ENCODE measurements at places on chromosomes 13 and 19.

DNA sequence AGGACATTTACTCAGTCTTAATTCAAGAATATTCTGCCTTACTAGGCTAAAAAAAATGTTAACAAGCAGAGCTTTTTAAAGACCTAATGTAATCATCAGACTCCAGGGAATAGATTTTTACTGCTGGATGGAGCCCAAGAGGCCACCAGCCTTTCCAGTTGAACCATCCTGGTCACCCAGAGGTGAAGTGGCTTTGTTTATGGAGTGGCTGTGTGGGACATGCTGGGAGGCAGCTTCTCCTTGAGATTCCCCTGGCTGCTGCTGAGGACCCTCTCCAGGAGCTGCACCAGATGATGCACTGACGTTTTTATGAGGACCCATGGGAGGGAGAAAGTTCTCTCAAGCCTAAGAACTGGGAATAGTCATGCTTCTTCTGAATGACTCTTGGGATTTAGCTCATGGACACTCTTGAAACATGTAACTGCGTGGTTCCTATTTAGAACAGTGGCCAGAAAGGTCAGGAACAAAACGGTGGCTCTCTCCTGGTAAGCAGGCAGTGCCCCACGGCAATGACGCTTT is 205.9 kb upstream of the MIR17HG start:
- DNase-seq: no peak

- peak; percentile 35 for DNase-seq
Observed at GRCh38 chr19:33434069-33434885, 60.8 kb downstream of the CEBPG start.

DNA sequence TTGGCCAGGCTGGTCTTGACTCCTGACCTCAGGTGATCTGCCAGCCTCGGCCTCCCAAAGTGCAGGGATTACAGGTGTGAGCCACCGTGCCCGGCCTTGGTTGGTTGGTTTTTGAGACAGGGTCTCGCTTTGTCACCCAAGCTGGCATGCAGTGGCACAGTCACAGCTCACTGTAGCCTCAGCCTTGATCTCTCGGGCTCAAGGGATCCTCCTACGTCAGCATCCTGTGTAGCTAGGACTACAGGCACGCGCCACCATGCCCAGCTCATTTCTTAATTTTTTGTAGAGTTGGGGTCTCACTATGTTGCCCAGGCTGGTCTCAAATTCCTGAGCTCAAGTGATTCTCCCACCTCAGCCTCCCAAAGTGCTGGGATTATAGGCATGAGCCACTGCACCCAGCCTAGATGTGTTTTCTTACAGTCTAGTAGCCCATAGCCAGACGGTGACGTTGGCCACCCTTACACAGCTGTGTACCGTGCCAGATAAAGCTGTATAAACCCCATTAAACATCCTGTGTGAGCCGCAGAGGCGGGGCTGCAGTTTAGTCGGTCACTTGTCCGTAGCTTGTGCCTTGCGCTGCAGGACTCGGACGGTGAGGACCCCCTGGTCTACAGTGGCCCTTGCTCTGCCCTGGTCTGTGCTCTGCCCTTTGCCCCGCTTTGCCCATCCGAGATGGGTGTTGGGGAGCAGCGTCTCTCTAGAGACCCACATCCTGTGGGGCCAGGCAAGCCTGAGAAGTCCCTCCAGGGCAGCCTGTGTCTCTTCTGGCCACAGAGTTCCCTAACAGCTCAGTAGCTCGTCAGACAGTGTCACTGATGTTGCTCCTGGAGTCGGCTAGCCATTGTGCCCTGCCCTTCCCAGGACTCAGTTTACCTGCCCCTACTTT is 9.8 kb downstream of the IRF3 start:
- no peak for DNase-seq

DNA sequence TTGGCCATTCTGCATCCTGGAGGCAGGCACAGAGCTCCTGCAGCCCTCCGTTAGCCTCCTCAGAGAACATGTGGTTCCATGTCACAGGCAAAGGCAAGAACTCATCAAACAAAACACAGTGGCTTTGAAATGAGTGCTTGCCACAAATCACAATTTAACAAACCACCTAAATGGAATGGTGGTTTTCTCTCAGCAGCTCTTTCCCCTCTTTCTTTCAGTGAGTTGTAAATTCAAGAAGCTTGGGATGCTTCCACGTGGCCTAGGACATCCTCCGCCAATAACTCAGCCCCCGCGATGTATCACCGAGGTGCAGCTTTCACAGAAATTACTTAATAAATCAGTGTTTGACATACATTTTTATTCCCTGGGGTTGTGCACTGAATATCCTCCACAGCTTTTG is 65.4 kb upstream of the RFC3 start:
- DNase-seq: no peak

DNA sequence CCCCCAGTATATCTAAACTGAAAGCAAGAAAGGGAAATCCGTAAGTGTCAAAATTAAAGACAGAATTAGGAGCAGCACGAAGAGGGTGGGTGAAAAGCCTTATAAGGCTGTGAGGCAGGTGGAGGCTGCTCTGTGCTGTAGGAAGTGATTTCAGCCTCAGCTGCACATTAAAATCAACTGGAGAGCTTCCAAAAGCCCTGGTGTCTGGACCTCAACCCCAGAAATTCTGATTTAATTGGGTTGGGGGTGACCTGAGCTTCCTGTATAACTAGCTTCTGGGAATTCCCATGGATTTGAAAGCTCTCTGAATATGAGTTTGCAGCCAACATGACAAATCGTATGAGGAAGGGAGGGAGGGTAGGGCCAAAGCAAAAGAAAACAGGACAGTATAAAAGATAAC is 242.4 kb upstream of the TMTC4 start:
- DNase-seq: no peak

DNA sequence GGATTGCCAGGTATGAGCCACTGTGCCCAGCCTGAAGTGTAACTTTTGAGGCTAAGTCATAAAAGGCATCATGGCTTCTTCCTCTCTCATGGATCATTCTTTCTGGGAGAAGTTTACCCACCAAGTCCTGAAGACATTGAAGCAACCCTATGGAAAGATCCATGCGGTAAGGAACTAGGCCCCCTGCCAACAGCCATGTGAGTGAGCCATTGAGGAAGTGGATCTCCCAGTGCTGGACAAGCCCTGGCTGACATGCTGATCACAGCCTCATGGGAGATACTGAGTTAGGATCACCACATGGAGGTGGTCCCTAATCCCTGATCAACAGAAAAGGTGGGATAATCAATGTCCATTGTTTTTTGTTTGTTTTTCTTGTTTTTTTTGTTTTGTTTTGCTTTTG is 3.3 kb upstream of the NUDT19 start:
- DNase-seq: no peak

DNA sequence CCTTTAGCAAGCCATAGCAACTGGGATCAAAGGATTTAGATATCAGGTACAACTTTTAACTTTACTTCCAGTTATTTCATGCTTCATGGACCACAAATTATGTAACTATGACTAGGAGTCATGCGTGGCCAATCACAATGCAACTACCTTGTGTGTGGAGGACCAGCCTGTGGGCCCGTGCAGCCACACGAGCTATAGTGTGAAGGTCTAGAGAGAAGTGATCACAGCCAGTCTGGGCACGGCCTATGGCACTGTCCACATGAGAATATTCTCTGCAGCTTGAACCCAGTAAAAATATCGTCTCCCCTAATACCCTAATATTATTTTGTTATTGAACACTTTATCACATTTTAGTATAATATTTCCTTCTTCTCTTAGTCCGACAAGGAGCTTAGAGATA is 464.9 kb upstream of the MIR17HG start:
- no peak for DNase-seq

DNA sequence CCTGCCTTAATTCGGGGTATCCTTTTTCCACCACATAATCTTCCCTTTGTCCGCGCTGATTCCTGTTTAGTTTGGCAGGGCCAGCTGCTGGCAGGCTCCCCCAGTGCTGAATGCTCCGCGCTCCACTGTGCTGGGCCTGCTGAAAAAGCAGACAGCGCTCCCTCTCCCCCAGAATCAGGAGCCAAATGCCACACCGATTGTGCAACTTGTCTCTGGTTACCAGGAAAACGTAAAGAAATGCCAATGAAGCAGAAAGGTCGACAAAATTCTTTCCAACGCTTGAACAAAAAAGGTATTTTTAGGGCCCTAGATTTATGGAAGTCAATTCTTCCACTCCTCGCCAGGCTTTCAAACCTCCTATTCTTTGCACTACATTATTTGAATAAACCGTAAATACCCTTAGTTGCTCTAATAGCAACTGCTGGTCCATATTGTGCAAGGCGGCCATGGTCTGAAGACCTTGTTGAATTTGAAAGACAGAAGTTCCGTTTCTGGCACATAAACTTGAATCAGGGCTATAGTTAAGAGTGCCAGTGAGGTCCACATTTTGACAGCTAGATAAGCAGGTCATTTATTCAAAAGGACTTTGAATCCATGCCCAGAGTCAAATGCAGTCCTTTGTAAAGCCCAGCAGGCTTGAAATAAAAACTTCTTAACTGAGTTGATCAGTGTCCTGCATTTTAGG is 206.7 kb upstream of the RFC3 start:
- peak; percentile 23 for DNase-seq

- no peak for DNase-seq
Observed at GRCh38 chr13:110664041-110664440, 41.9 kb downstream of the CARS2 start.

DNA sequence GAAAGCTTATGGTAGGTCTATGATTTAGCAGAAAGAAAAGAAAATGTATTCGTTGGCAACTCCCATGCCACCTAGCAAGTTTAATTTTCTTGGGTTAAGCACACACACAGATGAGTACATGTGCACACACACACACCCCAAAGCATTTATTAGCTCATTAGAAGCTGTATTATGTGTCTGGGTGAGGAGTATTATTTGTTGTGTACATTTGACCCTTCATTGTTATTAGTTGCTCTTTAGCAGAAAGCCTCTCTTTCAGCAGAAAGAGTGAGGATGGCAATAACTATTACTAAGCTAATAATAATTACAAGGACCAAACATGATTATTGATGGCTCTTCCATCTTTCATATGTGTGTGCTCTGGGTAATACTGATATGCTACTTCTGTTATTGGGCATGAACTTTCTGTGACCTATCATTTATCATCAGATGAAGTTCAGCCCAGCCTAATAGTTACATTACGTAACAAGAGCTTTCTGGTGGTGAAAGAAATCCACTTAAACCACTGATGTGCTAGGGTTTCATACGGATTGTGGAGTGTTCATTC is 177.4 kb upstream of the OBI1 start:
- DNase-seq: no peak

DNA sequence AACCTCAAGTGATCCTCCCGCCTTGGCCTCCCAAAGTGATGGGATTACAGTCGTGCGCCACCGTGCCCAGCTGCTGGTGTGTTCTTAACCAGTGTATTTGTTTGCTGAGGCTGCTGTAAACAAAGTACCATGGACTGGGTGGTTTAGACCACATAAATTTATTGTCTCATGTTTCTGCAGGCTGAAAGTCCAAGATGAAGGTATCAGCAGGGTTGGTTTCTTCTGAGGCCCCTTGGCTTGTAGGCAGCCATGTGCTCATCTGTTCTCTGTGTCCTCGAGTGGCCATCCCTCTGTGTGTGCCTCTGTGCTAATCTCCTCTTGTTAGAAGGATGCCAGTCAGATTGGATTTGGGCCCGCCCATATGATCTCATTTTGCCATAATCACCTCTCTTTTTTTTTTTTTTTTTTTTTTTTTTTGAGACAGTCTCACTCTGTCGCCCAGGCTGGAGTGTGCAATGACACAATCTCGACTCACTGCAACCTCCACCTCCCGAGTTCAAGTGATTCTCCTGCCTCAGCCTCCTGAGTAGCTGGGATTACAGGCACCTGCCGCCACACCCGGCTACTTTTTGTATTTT is 31.8 kb downstream of the PEX11G start:
- no peak for DNase-seq

- DNase-seq: no peak
Observed at GRCh38 chr13:43744261-43745031, 42.3 kb downstream of the ENOX1 start.

GRCh38 chr19:7860714-7861618 is 13.2 kb downstream of the PRR36 start:
- DNase-seq: peak; percentile 65

GRCh38 chr13:111527614-111528229 is 207.3 kb downstream of the TEX29 start:
- no peak for DNase-seq

DNA sequence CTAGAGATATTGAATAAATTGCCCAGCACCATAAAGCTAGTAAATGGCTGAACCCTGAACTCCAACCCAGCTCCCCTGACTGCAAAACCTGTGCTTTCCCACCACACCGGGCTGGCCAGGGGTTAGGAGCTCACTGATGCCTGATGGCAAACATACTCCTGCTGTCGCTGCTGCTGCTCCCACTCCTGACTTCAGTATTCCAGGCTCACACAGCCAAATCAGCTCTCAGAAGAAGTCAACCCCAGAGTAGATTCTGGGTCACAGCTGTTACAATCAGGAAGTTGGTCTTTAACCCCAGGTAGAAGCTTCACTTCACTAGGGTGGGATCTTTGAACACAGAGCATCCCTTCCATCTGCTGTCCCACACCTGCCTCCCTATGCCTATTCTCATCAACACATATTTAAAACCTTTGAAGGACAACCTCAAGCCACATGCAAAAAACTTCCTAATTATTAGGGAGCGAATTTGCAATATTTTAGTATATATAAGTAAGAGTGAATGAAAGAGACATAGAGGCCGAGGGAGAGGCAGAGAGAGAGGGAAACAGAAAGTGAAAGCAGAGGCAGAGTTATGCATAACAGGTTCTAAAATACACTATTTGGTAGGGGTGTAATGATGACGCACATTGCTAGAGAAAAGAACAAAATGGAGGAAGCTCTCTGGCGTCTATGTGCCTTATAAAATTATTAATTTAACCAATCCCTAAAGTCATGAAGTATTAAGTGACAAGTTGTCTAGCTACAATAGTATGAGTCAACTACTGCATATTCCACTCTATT is 99.4 kb upstream of the SERP2 start:
- no peak for DNase-seq

DNA sequence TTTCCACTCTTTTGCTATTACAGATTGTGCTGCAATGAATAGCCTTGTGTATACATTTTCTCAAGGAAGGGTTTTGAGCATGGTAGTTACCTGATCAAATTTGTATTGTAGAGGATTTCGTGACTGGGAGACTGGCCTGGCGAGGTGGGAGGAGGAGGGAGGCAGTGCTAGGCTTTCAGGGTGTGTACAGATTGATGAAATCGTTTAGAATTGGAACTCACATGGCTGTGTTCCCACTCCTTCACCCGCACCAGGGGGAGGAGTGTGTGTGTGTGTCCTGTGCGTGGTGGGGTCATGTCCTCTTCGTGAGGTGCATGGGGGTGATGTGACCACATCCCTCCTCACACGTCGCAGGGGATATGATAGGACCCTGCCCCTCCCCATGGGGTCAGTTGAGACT is 8.3 kb downstream of the PGLYRP1 start:
- no peak for DNase-seq

DNA sequence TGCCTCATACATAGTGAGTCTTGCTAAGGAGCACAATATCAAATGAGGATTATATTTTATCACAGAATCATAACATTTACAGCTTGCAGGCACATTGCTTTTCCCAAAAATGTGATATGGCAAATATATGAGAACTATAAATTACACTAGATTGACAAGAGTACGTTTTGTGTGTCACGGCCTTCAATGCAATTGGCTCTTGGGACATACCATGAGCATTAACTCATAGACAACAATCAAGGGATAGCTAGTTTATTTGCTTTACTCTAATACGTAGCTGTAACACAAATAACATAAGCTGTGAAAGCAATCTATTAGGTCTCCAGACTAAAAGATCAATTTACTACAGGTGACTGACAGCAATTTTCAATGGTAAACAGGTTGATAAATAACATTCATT is 17.8 kb downstream of the LHFPL6 start:
- no peak for DNase-seq

Data from H7 (cell line).